GM10248 (cell line): ENCODE measurements at places on chromosomes 6 and 20.

- DNase-seq = no peak
Observed at GRCh38 chr20:41475503-41475902, 108.9 kb upstream of the EMILIN3 start.

DNA sequence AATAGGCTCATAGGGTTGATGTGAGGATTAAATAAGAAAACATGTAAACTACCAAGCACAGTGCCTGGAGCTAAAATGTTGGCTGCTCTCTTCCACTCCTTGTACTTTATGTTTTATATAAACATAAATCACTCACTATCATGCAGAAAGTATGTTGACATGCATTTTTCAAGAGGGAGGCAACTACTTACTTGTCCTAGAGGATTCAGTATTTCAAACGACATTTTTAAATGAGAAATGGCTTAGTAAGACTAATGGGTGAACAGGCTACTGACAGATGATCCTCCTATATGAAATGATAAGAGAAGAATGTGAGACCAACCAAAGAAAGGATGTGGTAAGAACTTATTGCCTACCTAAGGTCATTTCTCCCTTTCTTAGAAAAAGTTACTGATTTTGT is 21.0 kb downstream of the LATS1 start:
- DNase-seq = no peak

GRCh38 chr6:4606821-4607704 is 169.1 kb upstream of the CDYL start:
- DNase-seq = no peak

GRCh38 chr20:17762873-17763557 is 63.2 kb downstream of the BANF2 start:
- no peak for DNase-seq

DNA sequence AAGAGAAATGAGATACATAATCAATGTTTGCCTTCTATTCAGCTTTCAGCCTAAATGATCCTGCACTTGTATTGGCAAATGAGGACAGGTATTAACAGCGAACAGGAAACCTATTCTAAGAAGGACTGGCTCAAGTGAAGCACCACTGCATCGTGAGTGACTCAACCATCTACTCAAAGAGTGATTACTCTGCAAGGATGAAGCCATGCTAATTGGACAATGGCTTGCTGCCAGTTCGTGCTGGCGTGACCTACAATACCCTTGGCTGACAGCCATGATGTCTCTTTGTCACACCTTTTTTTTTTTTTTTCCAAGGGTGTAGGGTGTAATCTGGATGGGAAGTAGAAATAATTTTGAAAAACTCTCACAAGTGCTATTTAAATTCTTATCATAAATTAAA is 104.9 kb downstream of the GJA10 start:
- DNase-seq = no peak

GRCh38 chr6:34539181-34539580 is 16.9 kb downstream of the SPDEF start:
- DNase-seq = no peak

DNA sequence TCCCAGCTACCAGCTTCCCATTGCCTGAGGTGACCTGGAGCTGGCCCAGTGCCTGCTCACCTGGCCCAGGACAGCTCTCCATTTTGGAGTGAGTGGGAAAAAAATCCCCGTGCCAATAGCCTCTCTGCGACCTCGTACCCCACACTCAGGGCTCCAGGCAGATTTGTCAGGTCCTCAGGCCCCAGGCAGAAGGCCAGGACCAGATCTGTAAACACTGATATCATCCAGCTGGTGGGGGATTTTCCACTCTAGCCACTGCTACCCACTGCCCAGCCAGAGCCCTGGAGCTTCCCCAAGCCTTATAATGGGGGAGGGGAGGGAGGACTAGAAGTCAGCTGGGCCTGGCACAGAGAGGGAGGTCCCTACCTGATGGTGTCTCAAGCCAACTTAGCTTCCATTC is 1.3 kb upstream of the PGC start:
- DNase-seq = no peak

- no peak for DNase-seq
Observed at GRCh38 chr20:17014217-17014616, 212.6 kb upstream of the PCSK2 start.

DNA sequence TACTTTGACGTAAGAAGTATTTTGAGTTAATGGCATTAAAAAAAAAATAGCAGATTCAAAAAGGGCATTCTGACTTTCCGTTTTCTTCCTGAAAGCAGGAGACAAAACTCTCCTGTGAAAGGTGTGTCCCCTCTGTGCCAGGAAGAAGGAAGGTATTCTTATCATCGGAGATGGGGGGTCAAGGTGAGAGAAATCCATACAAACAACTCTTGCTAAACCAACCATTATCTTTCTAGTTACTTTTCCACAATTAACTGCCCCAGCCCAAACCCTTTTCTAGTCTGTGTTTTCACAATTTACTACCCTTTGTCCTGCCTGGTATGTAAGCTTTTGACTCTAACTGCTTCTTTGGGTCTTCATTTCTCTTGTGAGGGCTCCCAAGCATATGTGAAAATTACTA is 717.3 kb downstream of the EPM2A start:
- DNase-seq = no peak

GRCh38 chr6:156021746-156022396 is 566.2 kb upstream of the NOX3 start:
- DNase-seq = no peak

GRCh38 chr6:11917951-11918738 is 94.0 kb upstream of the HIVEP1 start:
- no peak for DNase-seq

GRCh38 chr6:23529902-23530301 is 596.1 kb upstream of the NRSN1 start:
- no peak for DNase-seq
